ENCODE measurements at places on chromosomes 11 and 22.

DNA sequence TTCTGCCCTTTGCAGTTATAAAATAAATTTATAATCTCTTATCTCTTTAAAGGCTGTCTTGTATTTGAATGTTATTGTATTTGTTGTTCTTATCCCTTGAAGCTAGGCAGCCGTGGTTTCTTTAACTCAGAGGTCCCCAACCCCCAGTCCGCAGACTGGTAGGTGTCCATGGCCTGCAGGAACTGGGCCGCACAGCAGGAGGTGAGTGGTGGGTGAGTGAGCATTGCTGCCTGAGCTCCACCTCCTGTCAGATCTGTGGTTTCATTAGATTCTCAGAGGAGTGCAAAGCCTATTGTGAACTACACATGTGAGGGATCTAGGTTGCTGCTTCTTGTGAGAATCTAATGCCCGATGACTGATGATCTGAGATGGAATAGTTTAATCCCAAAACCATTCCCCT lies 380.0 kb upstream of the CCDC90B start:
- DNase-seq, result no peak

- no peak for DNase-seq
Measured at GRCh38 chr11:131943295-131943694, 572.9 kb downstream of the NTM start.

DNA sequence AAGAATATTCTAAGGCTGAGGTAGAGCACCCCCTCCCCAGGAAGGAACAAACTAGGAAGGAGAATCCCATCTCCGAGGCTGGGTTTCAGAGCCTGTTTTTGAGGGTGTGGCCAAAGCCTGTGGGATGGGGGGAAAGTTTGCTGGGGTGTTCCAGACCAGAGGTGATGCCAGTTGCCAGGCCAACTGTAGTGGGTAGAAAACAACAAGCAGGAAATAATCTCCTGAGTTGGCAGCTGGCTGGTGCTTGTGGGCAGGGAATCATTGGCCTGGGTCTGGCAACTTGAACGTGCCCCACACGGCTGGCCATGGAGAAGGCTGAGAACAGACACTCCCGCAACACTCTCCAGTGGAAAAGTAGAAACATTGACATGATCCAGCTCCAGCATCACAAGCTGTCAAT lies 385.6 kb downstream of the ETS1 start:
- DNase-seq, result no peak

DNA sequence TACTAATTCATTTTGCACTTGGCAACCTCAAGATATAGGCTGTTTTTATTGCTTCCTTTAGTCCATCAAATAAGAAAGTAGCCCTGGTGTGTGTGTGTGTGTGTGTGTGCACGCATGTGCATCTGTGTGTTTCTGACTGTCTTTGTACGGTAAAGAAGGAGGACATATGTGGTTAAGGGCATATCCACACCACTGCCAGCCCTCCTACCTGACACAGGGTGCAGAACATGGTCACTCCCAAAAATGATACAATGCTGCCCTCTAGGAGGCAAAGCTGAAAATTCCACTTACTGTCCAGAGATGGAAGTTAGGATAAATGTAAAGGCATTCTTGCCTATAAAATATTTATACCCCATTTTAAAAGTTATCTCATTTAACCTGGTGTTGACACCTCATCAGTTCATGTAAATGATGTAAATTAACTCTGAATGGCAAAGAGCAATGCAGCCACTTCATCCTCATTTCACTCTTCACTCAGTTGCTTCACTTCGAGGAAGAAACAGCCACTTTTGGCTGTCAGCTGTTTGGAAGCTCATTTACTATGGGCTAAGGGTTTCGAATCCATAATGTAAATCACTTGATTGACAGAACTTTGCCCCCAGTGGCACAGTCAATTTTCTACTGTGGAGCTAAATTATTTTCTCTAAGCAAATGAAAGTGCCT lies 83.1 kb upstream of the MTNR1B start:
- DNase-seq, result no peak

GRCh38 chr11:126607374-126607773 lies 251.9 kb downstream of the ST3GAL4 start:
- no peak for DNase-seq

DNA sequence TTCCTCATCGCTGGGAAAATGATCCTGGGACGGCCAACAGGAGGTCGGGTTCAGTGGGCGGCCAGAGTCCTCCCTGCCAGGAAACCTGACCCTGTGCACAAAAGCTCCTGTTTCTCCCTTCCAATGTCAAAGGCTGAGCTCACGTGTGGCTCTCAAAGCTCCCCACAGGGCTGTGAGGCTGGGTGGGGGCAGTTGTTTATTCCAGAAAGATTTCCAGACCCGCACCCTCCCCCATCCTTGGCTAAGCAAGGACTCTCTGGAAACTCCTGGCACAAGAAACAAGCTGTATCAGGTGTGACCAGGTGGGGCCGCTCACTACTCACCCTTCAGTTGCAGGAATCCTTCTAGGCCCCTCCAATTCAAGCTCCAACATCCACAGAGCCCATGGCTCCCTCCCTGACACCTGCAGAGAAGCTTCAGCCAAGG lies 131.9 kb downstream of the SHANK2 start:
- no peak for DNase-seq

DNA sequence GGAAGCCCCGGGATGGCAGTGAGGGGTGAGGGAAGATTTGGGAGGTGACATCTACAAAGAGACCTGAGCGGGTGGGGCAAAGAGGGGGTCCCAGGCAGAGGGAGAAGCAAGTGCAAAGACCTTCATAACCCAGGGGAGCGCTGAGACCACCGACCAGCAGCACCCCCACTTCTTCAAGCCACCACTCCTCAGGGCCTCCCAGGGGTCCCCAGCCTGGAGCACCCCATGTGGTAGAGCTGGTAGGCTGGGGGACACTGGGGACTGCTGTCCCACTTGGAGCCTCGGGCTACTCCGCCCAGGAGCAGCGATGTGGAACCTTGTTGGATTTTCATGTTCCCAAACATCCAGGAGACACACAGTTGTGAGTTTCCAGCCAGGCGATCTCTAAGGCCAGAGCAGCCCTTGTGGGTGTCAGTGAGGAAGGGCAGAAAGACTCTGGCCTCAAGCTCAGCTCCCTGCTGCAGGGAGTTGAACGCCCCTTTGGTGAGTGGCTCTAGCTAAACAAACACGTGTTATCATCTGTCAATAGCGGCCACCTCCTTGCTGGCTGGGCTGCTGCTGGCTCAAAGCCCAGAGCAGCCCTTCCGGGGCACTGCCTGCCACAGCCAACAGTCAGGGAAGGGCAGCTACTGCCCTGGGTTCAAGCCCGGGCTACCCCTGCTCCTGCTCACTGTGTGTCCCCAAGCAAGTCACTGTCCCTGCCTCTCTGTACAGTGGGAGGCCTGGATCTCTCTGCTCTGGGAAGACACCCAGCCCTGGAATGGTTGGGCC lies 25.7 kb upstream of the CHKA start:
- no peak for DNase-seq

DNA sequence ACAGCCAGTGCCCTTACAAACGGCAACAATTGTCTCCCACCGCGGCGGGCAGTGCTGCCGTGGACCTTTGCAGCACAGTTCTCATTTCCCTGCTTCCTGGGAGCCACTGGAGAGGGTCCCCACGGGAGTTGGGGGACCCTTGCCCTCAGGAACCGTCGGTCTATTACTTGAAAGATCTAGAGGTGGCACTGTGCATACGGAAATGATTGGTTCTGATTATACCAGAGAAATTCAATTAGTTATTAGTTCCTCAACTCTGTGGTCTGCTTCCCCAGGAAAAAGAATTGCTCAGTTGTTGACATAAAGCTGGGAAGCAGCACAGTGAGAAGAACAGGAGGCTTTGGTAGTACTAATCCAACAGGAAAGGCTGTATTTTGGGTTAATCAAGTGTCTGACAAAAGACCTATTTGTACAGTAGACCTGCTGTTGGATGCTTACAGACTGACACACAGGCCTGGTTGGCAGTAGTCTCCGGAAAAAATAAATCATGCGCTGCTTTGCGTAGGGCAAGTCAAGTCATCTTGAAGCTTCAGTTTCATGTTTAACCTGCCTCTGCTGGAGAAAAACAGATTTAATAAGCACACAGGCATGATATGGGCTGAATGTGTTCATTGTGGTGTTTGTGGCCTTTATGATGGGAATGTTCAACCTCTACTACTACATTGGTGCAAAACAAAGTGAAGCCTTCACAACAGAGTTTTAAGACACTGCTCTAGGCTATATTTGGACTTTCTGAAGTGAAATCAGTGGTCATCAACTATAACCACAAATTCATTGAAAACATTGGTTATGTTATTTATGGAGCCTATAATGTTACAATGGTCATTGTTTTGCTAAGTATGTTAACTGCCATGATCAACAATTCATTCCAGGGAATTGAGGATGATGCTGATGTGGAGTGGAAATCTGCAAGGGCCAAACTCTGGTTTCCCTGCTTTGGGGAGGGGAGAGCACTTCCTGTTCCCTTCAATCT lies 54.6 kb upstream of the SC5D start:
- no peak for DNase-seq

GRCh38 chr11:10304495-10305261 lies at the start of gene ADM:
ADM (plus strand) TSS chr11:10305073; CDS start chr11:10305701, 628 bp downstream.
- no peak for DNase-seq

DNA sequence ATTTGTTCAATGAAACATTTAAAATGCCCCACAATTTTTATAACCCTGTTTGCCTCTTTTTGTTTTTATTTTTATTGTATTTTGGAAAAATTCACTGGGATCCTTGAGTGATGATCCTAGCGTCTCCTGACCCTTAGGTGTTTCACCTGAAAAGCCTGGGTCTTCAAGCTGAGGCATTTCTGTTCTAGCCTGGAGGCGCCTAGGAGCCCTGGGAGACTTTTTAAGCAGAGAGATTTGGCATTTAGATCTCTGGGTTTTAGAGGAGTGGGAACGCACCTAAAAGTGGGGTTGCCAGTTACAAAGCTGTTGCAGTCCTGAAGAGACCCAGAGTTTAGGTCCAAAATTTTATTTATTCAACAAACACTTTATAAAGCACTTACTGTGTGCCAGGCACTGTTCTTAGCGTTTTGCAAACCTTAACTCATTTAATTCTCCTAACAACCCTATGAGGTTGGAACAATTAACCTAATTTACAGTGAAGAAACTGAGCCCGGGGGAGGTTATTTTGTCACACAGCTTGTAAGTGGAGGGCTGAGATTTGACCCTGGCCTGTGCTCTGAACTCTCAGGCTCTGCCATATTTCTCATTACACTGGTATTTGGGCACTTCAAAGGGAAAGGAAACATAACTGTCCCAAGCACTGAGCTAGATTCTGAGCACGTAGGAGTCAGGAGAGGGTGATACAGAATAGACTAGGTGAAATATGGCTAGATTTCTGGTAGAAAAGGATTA lies 834 bp upstream of the FADS1 start:
- no peak for DNase-seq

All from CD8-positive, alpha-beta memory T cell (primary cell).